ENCODE measurements at places on chromosomes 12 and 14. TPM values are rescaled to one million over a fixed set of nuclear protein-coding genes. Genes with fewer than 3 reads are reported as not detected.

Gene SAMD15
- 0.64 TPM for total RNA-seq

Gene TEP1
- 19.5 TPM for total RNA-seq

Gene LTA4H
- total RNA-seq, result 66.5 TPM

Gene LRP6
- 19.6 TPM for total RNA-seq

Gene TMEM253
- 0.39 TPM for total RNA-seq

Gene STXBP6
- 36.2 TPM for total RNA-seq

Gene GRIP1
- total RNA-seq, result 11.5 TPM

Gene PLCZ1
- total RNA-seq, result not detected

Gene MSRB3
- 8.0 TPM for total RNA-seq

Gene FOXG1
- not detected for total RNA-seq

Gene SELPLG
- 4.0 TPM for total RNA-seq

Gene NPFF
- total RNA-seq, result not detected

Gene OR6C75
- total RNA-seq, result not detected

Gene ANO4
- 0.06 TPM for total RNA-seq

Gene PROX2
- total RNA-seq, result not detected

Gene DAO
- not detected for total RNA-seq

Gene DHH
- total RNA-seq, result 0.45 TPM

Gene TAS2R8
- total RNA-seq, result not detected

Measured in lower leg skin (tissue), 4 donors.